ENCODE measurements at places on chromosomes 7 and 10. TPM values are rescaled to one million over a fixed set of nuclear protein-coding genes. Genes with fewer than 3 reads are reported as not detected.

GRCh38 chr7:460374-461116, 59.1 kb downstream of the PDGFA start:
- H3K27ac ChIP-seq = no peak overlapping the region
- no peaks in the 10 kb centered on the region for H3K27me3 ChIP-seq
- H3K36me3 ChIP-seq = no peaks in the 10 kb centered on the region
- H3K4me3 ChIP-seq = no peak overlapping the region
- no peaks in the 10 kb centered on the region for H3K4me1 ChIP-seq

RHOBTB1 gene
- 0.07 TPM for total RNA-seq

GRCh38 chr10:55631071-55631654, 729.9 kb downstream of the ZWINT start:
- H3K27me3 ChIP-seq = peaks cover 36% of the 10 kb centered on the region
- H3K4me1 ChIP-seq = peaks cover 10% of the 10 kb centered on the region
- H3K27ac ChIP-seq = no peak overlapping the region
- no peaks in the 10 kb centered on the region for H3K36me3 ChIP-seq

ZNF727 gene
- total RNA-seq = 0.46 TPM

FEZF1 gene
- not detected for total RNA-seq

GRCh38 chr10:118873738-118874105, 119.0 kb upstream of the CACUL1 start:
- DNase-seq = no peak
- H3K27ac ChIP-seq = no peak overlapping the region
- H3K4me3 ChIP-seq = no peak overlapping the region
- H3K27me3 ChIP-seq = peaks cover 17% of the 10 kb centered on the region
- no peaks in the 10 kb centered on the region for H3K36me3 ChIP-seq
- H3K4me1 ChIP-seq = no peaks in the 10 kb centered on the region
